ENCODE measurements at places on chromosomes 5 and 9.

DNA sequence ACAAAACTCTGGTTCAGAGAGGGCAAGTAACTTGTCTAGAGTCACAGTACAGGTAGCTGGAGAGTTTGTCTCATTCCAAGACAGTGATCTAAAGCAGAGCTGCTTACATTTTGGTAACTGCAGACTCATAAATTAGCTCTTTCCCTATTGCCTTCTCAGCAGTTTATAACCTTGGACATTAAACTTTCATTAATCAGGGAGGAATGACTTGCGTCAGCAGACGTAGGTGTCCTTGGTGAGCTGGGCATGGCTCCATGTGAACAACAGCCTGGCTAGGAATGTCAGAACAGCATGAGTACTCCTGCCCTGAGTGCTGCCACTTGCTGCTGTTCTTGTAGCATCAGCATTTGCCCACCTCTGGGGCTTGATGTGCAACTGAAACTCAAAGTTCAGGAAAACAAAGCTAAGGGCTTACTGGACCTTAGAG lies 2.2 kb upstream of the ALDOB start:
- no peak for ATAC-seq

DNA sequence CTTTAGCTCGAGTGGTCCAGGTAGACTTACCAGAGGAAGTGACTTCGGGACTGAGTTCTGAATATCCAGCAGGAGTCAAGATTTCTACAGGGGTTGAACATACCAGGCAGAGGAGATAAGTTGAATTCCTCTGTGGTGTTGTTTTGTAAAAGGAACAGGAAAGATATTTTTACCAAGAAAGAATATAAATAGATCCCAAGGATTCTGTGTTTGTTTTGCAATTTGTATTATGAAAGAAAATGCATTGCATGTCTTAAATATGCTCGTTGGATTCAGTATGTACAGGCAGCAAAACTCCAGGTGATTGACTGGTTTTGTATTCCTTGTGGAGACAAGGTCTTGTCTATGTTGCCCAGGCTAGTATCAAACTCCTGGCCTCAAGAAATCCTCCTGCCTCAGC lies 197.8 kb downstream of the FRMD3 start:
- no peak for ATAC-seq

GRCh38 chr5:34500236-34500847 lies 155.8 kb upstream of the RAI14 start:
- ATAC-seq, result no peak

DNA sequence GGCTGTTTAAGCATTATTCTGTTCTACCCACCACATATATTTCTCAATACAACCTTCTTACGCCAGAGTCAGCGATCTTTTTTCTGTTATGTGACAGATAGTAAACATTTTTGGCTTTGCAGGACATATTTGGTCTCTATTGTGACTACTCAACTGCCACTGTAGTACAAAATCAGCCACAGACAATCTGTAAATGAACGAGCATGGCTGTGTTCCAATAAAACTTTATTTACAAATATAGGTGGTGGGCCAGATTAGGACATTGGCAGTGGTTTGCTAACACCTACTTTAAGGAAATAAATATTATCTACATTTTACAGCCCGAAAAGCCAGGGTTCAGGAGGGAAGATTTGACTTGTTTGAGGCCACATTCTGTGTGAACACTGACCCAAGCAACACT lies 40.2 kb upstream of the FBXW11 start:
- no peak for ATAC-seq

DNA sequence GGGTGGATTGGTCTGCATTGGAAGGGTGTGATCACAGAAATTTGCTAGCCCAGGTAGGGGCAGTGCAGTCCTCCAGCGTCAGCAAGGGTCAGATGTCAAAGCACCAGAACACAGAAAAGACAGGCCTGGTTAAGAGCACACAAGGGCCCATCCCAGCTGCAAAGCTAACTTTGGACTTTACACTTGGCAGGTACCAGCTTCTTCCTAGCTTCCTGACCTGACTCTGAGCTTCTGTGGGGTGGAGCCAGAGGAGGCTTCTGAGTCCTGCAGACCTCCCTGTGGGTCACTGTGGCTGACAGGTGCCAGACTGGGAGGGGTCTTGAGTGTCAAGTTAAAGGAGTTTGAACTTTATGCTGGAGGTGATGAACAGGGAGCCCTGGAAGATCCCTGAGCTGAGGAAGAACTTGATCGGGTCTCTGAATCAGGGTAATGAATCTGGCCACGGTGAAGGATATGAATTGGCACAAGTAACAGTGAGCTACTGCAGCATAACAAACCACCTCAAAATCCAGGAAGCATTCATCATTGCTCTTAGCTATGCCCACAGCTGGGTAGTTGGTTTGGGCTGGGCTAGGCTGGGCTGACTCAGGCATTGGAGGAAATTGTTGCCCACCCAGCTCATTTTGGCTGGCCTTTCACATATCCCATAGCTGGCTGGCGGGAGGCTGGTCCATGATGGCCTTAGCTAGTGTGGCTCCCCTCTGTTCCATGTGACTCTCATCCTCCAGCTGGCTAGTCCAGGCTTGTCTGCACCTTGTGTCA lies 63.4 kb downstream of the BARX1 start:
- no peak for ATAC-seq
